Small intestine (tissue), 16 donors: ENCODE measurements at places on chromosomes 4 and X.

DNA sequence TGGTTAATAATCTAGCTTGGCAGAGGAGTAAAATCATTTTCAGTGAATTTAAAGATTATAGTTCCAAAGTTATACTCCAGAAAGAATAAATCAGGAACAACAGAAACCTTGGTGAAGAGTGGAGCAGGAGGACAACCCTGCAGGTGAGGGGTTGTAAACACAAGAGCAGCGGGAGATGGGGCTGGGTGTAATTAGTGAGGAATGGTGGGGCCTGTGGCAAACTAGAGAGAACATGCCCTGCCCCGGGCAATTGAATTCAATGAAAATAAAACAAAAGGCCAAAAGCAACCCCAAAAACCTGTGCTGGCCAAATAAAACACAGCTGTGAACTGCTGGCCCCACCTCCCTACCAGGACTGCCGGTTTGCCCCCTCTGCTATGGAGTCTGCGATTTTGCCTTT lies 325.2 kb downstream of the NR3C2 start:
- DNase-seq = no peak

GRCh38 chr4:153747406-153747955 lies 12.3 kb downstream of the RNF175 start:
- DNase-seq = no peak

DNA sequence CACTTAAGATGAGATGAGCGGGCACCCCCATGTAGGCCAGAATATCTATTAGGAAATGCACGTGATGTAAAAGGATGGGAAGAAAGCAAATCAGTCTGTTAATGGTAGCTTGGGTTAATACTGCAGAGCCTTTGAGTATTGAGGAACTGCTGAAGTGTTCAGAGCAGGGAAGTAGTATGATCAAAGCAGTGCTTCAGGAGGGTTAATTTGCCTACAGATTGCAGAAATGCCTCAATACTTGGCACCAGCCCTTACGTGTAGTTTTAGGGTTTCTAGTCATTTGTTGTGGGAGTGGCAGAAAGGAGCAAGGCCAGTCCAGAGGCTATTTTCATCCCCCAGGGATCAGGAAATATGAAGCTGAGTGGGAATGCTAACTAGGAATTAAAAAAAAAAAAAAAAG lies 19.7 kb downstream of the ZFX start:
- no peak for DNase-seq

GRCh38 chr4:136036744-136037143 lies 1495.5 kb downstream of the PCDH18 start:
- DNase-seq = no peak

- no peak for DNase-seq
Measured at GRCh38 chrX:117038918-117039440, 576.2 kb upstream of the CT83 start.

- DNase-seq = no peak
Measured at GRCh38 chr4:106614441-106614840, 245.9 kb upstream of the GIMD1 start.

DNA sequence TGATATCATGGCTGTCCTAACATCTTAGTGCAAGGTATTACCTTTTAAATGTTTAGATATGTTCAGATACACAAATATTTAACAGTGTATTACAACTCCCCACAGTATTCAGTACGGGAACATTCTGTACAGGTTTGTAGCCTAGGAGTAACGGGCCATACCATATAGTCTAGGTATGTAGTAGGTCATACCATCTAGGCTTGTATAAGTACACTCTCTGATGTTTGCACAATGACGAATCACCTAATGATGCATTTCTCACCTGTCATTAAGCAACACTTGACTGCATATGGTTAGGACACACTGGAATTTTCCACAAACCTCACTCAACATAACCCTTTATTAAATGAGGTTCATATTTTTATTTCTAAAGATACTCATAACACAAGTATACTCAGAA lies 67.7 kb downstream of the THOC2 start:
- peak; percentile 22 for DNase-seq

DNA sequence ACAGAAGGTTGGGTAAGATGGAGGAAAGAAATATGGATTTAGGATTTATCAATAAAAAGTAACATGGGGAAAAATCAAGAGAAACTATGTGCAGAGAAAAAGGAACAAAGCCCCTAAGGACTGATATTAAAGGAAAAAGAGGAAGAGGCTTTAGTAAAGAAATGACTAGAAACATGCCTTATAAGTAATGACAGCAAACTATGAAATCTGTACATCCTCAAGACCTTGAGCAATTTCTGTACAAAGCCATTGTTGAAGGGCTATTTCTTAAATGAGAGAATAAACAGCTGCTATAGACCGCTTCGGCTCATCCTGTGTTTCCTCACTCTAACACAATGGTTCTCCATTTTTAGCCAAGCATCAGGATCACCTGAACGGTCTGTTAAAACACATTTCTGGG lies 180.3 kb upstream of the ATOH1 start:
- DNase-seq = no peak

GRCh38 chrX:150217609-150218008 lies 145.5 kb upstream of the MAMLD1 start:
- DNase-seq = peak; percentile 4

DNA sequence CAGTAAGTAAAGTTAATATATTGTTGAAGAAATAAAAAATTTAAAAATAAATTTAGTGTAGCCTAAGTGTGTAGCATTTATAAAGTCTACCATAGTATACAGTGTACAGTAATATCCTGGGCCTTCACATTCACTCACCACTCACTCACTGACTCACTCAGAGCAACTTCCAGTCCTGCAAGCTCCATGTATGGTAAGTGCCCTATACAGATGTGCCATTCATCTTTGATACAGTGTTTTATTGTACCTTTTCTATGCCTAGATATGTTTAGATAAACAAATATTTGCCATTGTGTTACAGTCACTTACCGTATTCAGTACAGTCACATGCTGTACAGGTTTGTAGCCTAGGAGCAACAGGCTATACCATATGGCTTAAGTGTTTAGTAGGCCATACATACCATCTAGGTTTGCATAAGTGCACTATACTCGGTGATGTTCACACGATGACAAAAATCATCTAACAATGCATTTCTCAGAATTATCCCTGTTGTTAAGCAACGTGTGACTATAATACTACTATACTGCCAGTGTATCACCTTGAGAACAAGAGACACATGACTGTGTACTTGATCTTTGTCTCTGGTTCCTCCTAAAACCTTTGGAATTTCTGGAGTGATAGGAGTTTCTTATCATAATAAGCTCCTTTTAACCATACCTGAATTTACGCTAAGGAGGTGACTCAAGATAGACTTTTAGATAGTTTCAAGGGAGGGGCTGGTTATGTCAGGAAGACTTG lies 25.8 kb upstream of the SEPTIN11 start:
- peak; percentile 50 for DNase-seq

GRCh38 chrX:19855700-19856381 lies 31.6 kb downstream of the SH3KBP1 start:
- DNase-seq = no peak

- peak; percentile 73 for DNase-seq
Measured at GRCh38 chr4:69831646-69832325, 28.2 kb downstream of the SULT1E1 start.

GRCh38 chr4:189022440-189023035 lies 883.3 kb downstream of the TRIML1 start:
- no peak for DNase-seq

DNA sequence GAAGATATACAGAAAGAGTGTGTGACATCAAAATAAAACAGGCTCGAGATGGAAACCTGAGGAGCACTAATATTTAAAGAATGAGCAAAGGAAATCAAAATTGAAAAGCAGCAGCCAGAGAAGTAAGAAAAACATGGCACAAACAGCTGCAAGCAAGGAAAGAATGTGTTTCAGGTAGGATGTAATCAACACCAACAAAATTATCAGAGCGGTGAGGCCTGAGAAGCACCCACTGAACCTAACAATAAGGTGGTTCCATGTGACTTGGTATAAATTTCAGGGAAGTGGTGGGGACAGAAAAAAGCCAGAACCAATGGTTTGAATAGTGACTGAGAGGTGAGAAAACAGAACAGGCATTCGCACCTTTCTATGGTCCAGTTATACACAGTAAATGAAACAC lies 11.5 kb downstream of the SLC39A8 start:
- no peak for DNase-seq

DNA sequence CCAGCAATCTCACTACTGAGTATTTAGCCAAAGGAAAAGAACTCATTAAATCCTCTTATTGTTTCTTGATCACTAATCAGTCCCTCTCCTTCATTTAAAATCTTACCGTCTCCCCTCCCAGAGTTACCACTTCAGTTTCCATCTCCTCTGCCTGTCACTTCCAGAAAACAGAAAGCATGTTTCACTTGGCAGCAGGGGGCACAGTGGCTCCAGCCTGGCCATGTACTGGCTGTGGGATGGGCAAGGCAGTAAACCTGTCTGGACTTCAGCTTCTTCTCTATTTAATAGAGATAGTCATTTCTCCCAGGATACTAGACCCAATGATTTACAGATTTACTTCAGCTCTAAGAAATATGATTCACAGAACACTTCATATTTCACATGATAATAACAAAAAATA lies 63.2 kb downstream of the CD40LG start:
- DNase-seq = peak; percentile 10

DNA sequence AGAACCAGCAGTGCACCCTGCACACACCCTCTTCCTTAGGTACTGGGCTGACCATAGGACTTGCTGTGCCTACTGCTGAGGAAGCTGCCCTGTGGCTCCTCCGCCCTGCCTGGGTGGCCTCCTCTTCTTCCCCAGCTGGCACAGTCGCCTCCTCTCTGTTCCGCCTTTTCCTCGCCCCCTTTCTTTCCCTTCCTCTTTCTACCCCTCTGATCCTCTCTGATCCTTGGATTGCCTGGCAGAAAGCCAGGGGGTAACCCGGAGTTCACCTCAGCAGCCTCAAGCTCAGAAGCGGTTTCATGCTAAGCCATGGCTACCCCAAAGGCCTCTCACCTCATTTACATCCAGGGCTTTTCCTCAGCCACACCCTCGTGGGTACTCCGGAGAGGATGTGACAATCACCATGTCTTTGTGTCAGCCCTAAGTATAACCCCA lies 136.2 kb downstream of the SMIM20 start:
- no peak for DNase-seq

- no peak for DNase-seq
Measured at GRCh38 chr4:94228493-94229216, 21.0 kb downstream of the SMARCAD1 start.

- peak; percentile 78 for DNase-seq
Measured at GRCh38 chrX:40104985-40105834, 7.5 kb upstream of the BCOR start.

DNA sequence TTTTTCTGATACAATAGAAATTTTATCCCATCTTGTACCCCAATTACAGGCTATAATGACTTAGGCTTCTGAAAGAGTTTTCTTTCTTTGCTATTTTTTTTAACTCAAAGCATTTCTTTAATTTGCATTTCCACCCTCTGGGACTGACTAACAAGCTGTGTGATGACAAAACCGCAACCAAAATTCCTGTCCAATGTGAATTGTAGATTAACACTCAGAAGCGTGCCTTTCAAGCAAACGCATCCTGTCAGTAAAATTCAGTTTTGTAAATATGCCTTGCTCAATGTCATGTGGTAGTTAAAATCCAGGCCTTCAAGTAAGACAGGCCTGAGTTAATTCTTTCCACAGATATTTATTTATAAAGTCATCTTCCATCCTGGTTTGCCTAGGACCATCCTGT lies 50.3 kb downstream of the STK32B start:
- DNase-seq = no peak

DNA sequence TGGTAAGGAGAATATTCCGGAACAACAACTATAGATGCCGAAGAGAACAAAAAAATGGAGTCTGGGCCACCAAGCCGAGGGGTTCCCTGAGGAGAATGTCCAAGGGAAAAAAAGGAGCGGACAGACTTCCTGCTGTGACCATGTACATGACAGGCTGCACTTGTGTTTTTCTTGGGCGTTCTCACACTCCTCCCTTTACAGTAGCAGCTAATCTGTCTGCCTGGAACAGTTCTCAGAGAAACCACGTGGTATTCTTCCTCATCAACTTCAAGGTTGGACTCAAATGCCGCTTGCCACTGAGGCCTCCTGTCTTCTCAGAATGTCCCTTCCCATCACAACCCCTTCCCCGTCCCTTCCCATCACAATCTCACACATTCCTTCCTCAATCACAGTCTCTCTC lies 30.8 kb upstream of the MTNR1A start:
- no peak for DNase-seq

DNA sequence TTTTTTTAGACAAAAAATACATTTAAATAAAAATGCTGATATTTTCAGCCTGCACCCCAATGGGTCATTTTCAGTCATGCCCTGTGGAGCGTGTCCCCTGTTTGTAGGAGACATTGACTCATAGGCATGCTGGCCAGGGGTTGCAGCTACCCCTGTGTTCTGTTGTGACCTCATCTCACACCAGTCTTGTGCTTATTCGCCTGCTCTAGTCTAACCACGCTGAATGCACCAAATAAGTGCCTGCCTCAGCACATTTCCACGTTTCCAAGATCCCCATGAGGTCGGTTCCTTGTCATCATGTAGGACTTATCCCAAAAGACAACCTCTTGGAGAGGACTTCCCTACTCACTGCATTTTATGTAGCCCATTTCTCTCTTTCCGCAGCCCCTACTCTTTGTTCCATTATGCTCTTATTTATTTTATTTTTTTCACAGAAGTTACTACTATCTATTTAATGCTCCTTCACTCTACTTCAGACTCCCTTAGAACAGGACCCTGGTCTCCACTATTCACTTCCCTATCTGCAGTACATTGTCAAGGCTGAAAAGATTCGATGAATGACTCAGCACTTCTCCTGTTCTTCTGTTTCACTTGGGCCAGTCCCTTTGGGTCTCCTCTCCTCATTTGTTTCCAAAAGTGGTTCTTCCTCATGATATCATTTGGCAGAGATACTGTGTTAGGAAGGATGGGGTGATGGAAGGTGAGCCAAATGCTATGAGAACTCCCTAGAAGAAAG lies 109.7 kb downstream of the MSL3 start:
- no peak for DNase-seq

GRCh38 chrX:73525928-73526690 lies 36.9 kb upstream of the CHIC1 start:
- DNase-seq = no peak

DNA sequence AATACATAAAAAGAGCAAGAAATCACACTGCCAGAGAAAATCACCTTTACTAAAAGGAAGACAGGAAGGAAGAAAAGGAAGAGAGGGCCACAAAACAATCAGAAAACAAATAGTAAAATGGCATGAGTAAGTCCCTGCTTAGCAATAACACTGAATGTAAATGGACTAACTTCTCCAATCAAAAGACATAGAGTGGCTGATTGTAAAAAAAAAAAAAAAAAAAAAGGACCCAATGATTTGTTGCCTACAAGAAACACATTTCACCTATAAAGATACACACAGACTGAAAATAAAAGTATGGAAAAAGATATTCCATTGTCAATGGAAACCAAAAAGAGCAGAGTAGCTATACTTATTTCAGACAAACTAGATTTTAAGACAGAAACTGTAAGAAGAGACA lies 12.6 kb downstream of the CENPU start:
- no peak for DNase-seq

- DNase-seq = no peak
Measured at GRCh38 chr4:36267486-36268268, 13.7 kb upstream of the DTHD1 start.

GRCh38 chr4:177401658-177402273 lies 40.5 kb downstream of the AGA start:
- DNase-seq = no peak

- no peak for DNase-seq
Measured at GRCh38 chr4:116829187-116829586, 256.2 kb downstream of the TRAM1L1 start.
